ENCODE measurements at places on chromosomes 4 and X.

DNA sequence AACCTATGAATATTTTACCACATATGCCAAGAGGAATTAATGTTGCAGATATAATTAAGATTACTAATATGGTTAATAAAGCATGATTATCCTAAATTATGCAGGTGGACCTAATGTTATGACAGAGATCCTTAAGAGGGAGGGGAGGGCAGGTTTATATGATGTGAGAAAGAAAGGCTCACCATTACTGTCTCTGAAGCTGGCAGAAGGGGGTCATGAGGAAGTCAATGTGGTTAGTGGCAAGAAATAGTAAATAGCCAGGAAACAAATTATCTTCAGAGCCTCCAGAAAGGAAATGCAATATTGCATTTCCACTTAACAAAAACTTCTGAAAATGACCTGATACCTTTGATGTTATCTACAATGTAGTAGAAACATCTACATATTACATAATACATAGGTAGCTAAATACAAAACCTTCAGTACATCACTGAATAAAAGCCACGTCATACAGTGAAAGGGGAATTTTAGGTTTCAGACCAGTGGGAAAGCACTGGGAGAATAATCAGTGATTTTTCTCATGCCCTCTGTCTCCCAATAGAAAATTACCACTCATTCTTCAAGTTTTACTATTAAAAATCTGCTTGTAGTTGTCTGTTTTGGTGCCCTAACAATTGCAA lies 609.2 kb downstream of the SPOCK3 start:
- DNase-seq = no peak

DNA sequence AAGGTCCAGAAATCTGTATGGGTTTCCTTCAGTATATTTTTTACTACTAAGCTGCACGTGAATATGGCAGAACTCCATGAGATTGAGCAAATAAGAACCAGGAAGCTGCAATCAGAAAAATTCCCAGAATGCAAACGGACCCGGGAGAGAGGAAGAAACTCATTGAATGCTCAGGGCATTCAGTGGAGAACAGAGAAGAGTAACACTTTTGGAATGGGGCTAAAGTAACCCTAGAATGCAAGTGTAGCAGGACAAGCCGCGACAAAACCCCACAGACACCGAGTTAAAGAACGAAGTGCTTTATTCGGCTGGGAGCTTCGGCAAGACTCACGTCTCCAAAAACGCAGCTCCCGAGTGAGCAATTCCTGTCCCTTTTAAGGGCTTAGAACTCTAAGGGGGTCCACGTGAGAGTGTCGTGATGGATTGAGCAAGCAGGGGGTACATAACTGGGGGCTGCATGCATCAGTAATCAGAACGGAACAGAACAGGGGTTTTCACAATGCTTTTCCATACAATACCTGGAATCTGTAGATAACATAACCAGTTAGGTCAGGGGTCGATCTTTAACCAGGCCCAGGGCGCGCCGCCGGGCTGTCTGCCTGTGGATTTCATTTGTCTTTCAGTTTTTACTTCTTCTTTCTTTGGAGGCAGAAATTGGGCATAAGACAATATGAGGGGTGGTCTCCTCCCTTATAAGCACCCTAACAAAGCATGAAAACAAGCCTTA lies 56.4 kb downstream of the RAB28 start:
- no peak for DNase-seq

DNA sequence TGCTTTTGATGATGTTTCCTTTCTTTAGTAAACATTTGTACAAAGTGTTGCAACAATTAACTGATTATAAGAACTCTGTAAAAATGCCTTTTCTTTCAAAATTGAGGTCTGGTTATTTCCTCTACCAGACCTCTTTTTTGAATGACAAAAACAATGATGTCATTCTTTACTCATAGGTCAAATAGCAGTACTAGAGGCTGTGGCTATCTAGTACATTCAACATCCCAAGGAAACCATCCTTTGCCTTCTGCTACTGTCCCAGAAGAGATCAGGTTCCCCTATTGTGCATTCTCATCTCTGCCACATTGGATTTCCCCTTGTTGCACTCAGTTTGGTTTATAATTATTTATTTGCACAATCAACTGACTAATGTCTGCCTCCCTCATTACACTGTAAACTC lies 19.1 kb upstream of the MAD2L1 start:
- DNase-seq = no peak

- no peak for DNase-seq
Observed at GRCh38 chr4:122733787-122734120, 1.2 kb downstream of the BBS12 start.

GRCh38 chr4:154425514-154425913 lies 66.1 kb downstream of the DCHS2 start:
- DNase-seq = no peak

- DNase-seq = no peak
Observed at GRCh38 chr4:184021389-184021788, 116.3 kb downstream of the STOX2 start.

- DNase-seq = no peak
Observed at GRCh38 chr4:7970361-7970946, 30.8 kb upstream of the AFAP1 start.

Measured in anterior cingulate cortex (tissue), 58 donors.